LHCN-M2 (cell line): ENCODE measurements at places on chromosomes 2 and 18.
A peak's percentile ranks its signal among the peaks of the same experiment; 100 is the strongest.

GRCh38 chr2:118319271-118319684 is 231.0 kb downstream of the INSIG2 start:
- DNase-seq, result no peak

GRCh38 chr18:26089293-26090129 is 902 bp downstream of the SS18 start:
- peak; percentile 56 for DNase-seq

DNA sequence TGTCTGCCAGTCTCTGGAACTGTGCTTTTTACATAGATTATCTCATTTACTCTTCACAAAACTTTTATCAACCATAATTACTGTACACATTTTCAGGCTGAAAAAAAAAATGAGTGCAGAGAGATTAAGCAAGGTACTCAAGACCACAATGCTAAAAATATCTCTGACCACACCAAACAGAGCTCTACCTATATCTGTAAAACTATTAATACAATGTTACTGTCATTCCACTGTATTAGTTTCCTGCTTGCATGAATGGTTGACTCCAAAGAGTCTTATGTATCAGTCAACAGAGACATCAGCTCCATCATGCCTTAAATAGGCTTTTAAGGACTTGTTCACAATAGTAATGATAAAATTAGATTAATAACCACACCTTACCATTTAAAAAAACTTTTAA is 134.7 kb upstream of the CCDC150 start:
- DNase-seq, result no peak

- peak; percentile 62 for DNase-seq
Observed at GRCh38 chr18:21831413-21831831, 90.8 kb downstream of the MIB1 start.

DNA sequence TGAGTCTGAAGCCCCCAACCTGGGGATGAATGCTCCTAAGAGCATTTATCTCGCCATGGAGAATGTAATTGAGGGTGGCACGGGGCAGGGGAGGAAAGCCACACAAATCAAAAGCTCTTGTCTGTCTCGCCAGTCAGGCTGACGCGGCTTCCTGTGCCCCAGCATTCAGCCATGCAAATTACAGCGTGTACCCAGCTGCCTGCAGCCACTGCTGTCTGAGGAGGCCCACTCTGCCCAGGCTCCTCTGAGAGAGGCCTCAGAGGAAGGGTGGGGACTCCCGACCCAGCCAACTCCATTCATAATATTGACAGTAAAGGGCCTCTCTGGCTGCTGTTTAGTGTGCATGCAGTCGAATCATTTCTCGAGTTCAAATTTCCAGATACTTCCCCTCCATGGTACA is 22.0 kb downstream of the SMAD7 start:
- peak; percentile 71 for DNase-seq

DNA sequence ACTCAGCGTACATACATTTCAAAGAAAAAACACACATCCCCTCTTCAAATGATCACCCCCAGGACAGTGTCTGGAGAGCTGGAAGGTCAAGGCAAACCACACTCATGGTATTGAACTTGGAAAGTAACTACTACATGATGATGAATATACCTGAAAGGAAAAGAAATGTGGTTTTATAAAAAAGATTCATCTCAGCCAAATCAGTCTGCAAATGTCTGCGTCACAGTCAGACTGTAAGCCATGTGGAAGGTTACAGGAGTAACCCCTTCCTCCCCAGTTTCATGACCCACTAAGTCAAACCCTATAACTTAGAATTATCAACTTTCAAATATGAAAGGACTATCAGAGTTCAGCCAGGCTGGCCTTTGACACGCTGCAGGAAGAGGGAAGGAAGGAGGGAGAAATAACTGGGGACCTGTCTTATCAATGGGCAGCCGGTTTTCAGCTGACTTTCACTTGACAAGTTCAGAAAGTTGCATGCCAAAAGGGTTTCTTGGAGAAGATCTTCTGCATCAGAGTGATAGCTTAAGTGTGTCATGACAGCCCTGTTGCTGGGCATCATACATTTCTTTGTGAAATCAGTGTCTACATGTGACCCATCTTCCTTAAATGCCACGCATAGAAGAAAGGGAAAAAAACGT is 7.0 kb upstream of the BMP10 start:
- DNase-seq, result no peak
